ENCODE measurements at places on chromosomes 7 and 10.
A peak's percentile ranks its signal among the peaks of the same experiment; 100 is the strongest.

GRCh38 chr7:91910171-91910570 lies 29.7 kb upstream of the MTERF1 start:
- no peak for DNase-seq

DNA sequence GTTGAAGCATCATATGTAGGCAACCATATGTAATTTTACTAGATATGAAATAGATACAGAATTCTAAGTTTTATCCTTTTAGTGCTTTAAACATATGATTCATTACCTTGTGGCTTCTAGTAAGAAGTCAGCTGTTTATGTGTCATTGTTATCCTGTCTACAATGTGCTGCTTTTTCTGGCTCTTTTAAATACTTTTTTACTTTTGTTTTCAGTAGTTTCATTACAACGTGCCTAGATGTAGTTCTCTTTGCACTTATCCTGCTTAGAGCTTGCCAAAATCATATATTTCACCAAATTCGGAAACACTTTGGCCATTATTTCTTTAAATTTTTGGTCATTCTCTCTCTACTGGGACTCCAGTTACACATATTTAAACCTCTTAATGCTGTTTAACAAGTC lies 26.4 kb downstream of the YAE1 start:
- DNase-seq = peak; percentile 63

DNA sequence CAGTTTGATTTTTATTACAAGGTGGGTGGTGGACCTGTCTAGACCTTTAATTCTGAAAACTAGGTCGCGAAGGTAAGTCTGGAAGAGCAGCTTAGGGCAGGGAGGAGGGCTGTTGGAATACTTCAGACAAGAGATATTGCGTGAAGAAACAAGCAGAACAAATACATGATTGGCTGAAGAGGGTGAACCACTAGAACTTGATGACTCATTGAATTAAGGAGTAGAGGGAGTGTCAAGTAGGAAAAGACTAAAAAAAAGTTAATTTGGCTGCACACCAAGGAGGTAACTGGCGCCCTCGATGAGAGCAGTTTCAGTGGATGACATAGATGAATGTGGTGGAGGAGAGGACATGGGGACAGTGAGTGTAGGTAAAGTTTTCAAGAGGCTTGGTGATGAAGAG lies 41.3 kb downstream of the WNT2 start:
- no peak for DNase-seq

DNA sequence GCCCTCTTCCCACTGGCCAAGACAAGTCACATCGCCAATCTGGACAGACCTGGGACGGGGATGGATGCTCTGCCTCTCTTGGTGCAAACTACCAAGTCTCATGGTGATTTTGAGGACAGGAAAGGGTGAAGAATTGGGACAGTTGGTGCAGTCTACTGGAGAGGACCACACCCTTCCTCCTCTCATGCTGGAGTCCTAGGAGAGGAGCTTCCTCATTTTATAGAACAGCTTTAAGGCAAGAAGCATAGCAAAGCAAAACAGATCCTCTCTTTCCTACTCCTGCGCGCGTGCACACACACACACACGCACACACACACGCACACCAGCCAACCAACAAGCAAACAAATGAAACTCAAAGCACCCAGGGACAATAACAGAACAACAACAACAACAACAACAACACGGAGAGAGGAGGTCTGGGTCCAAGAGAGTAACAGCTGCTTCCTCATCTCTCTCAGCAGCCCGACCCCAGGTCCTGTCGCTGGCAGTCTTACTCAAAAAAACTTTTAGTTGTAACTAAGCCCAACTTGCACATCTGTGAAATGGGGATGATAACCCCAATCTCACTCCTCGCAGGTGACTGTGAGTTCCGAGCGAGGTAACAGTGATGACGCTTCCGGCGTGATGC lies 83.4 kb downstream of the TMEM178B start:
- DNase-seq = no peak

DNA sequence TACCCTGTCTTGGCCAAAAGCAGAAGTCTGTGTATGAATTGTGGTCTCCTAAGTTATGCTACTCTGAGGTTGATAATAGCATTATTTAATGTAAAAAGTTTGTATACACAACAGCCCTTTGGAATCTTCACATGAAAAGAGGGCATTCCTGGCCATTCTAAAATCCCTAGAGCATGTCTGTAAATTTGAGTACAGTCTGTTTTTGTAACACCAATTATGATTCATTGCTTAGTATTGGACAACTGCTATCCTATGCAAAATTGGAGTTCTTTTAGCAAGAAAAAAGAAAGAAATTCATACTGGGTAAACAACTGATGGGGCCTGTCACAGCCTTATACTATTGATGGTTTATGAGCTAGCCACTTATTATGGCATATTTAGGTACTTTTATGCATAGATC lies 10.2 kb downstream of the CUTC start:
- peak; percentile 66 for DNase-seq

DNA sequence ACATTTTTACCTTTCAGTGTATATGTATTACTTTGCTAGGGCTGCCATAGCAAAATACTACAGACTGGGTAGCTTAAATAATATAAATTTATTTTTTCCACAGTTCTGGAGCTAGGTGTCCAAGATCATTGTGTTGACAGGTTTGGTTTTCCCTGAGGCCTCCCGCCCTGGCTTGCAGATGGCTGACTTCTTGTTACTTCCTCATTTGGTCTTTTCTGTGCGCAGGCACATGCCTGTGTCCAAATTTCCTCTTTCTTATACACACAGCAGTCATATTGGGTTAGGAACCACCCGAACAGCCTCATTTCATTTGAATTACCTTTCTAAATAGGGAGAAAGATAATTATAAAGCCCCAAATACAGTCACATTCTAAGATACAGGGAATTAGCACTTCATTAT lies 521.6 kb upstream of the SORCS1 start:
- DNase-seq = no peak

GRCh38 chr7:112400141-112400540 lies 50.1 kb upstream of the IFRD1 start:
- peak; percentile 64 for DNase-seq

GRCh38 chr7:4102231-4102841 lies 579.8 kb upstream of the FOXK1 start:
- DNase-seq = no peak

- DNase-seq = no peak
Measured at GRCh38 chr10:23461557-23461956, 22.7 kb downstream of the OTUD1 start.

Data from HFFc6 (cell line).